ENCODE measurements at places on chromosomes 11 and 22. TPM values are rescaled to one million over a fixed set of nuclear protein-coding genes. Genes with fewer than 3 reads are reported as not detected.

Gene MS4A15
- 130 TPM for total RNA-seq

- DNase-seq, result peak; percentile 51
These were observed 345.8 kb downstream of the BRD1 start for GRCh38 chr22:49481659-49482399.

Gene SLCO2B1
- total RNA-seq, result 251 TPM

GRCh38 chr22:35949243-35949642 lies 79.4 kb downstream of the RBFOX2 start:
- DNase-seq, result no peak

Measured in upper lobe of left lung (tissue), 6 donors.